Stimulated activated CD4-positive, alpha-beta T cell treated with anti-CD3 and anti-CD28 coated beads, Interleukin-4, amount 100 ng/mL, for 48 hours (primary cell): ENCODE measurements at places on chromosomes 7 and 10.

GRCh38 chr10:49744091-49744685 is 17.9 kb downstream of the OGDHL start:
- no peak for DNase-seq

GRCh38 chr7:125279961-125280360 is 350.3 kb upstream of the POT1 start:
- no peak for DNase-seq

DNA sequence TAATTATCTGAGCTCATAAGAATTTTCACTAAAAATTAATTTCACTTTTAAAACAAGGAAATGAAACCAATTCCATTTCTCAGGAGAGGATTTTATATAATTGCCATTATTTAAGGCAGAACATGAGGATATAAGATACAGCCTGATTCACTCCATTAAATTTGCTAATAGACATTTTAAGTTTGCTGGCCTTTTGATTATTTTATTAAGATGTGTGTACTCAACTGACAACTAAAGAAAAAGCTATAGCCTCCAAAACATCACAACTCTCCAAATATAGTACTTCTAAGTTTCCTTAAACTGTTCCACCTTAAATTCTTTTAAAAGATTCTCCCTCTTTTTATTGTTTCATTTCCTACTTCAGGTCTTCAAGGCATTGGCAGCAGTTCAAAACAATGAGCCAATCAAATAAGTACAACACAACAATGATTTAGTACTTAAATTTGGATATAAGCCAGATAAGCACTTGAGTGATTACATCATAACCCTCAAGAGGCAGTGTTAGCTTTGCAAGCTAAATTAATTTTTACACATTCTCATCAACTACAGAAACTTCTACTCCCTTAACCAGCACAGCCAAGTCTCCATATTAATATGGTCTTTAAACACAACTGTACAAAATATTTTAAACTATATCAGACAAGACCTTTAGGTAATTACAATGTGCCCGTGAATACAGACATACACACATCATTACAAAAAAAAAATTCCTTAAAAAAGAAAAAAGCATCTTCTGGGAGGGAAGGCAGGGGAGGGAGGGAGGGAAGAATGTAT is 121.8 kb downstream of the KMT2C start:
- no peak for DNase-seq

- DNase-seq, result no peak
Measured at GRCh38 chr7:149442924-149443323, 17.9 kb downstream of the ZNF777 start.

DNA sequence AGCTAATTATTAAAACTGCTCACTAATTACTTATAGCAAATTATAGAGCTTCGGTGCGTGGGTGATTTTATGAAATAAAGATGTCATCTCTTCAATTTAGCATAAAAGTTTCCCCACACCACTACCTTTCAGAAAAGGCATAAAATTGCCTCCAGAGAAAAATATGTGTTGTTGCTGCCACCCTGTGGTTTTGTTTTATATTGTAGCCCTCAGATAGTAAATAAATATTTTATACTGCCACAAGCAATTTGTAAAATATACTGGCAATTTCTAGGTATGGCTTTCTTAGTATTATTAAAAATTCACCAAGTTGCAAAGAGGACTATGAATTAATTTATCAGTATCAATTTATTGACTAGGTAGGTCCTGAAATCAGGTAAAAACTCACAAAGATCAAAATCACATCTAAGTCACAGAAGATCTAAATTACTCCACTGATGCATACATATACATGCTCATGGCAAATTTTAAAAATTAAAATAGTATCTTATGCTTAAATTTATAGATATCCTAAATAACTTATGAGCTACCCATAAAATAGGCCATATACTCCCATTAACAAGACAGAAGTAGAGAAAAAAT is 26.5 kb downstream of the ASNS start:
- DNase-seq, result no peak

- DNase-seq, result no peak
Measured at GRCh38 chr10:33084453-33084852, 126.4 kb upstream of the ITGB1 start.

GRCh38 chr7:121084256-121084655 is 95.7 kb downstream of the CPED1 start:
- DNase-seq, result no peak

- DNase-seq, result no peak
Measured at GRCh38 chr7:18693406-18693805, 197.9 kb downstream of the HDAC9 start.

DNA sequence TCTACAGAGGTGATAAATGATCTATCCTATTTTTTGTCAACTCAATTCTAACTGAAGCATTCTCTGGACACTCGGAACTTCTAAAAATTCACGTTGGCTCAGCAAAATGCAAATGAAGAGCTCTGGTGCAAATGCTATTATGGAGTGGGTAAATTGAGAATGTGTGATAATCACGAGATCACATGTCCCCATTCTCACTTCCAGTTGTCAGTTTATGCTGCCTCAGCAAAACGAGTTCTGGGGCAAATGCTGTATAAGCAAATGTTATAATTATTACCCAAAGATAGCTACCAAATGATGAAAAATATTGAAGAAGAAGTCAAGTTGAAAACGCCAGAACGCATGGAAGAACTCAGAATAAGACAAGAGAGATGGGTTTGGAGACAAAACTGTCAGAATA is 29.4 kb downstream of the AKR1B1 start:
- DNase-seq, result no peak

DNA sequence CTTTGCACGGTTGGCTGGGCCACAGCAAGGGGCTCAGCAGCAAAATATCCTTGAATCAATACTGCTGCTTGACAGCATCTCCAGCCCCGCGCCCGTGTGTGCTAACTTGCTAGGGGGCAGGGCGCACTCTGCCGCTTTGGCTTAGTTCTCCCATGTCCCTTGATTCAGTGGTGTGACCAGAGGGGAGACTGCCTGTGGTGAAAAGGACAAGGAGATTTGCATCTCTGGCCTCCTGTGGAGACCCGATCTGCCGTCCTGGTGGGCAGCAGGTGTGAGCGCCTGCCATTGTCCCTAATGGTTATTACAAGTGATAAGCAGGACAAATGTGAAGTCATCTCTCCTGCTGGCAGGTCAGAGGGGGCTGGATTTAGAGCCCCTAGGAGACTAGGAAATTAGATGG is 500.2 kb upstream of the GALNT17 start:
- DNase-seq, result no peak

DNA sequence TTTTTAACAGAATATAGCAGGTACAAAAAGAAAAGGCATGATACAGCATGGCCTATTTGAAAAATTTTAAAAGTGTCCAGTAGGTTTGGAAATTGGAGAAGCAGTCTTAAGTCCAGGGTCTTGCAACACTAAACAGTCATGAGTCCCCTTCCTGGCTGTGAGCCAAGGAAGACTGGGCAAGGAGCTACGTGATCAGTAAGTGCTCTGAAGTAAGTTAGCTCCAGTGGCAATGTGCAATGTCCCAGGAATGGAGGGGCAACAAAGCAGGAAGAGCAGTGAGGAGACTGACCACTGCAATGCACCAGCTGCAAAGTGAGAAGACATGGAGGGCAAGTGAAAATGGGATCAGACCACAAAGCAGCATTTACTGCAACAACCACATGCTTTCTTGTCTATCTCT is 72.9 kb upstream of the GRID1 start:
- DNase-seq, result no peak
